ENCODE measurements at places on chromosomes 2 and 18.

DNA sequence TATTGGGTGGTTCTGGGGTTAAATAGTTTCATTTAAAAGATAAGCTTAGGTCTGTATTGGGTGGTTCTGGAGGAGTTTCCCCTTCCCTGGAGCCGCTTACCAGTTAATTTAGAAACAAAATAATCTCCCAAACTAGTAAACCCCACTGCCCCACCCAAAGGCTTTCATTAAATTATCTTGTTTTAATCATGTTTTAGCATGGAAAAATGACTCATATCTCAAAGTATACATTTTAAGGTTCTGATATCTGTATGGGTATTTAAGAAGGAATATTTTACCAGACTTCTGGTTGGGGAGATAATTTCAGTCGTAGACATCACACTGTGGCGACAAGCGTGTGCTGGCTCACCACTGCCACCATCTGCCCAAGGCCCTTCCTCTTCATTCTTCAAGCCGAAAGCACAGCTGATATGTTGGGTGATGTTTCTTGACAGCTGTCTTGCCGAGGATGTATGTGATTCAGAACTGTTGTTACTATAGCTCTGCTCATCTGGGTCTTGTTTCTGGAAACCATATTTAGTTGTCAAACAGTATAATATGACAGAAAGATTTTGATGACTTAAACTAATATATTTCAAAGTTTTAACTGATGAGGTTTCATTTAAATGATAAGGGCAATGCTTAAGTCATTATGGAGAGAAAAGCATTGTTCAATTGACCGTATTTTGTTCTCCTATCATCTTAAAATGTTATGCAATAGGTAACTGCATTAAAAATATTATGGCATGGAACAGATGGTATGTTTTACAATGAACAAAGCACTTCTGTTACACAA, 5.1 kb downstream of the FIGLA start:
- DNase-seq = no peak

- no peak for DNase-seq
These were observed 87.8 kb upstream of the TMEM17 start for GRCh38 chr2:62593825-62594224.

- DNase-seq = no peak
These were observed 24.2 kb downstream of the CTIF start for GRCh38 chr18:48563027-48563426.

- DNase-seq = no peak
These were observed 45.2 kb upstream of the EPC2 start for GRCh38 chr2:148599109-148599991.

DNA sequence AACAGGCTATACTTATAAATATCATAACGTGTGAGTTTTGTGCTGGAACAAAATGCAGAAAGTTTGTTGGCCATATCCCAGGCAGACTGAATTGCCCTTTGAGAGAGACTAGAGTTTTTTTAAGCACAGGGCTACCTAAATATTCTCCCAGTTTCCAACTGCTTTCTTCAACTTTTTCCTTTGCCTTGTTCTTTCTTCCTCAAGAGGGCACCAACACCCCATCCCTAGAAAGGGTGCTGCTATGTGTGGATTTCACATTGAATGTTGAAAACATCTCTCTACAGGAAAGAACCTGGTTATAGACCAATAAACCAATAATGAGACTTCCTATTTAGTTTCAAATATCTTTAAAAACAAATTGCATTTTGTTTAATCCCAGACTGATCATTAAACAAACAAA, 87.9 kb downstream of the ICOS start:
- no peak for DNase-seq

DNA sequence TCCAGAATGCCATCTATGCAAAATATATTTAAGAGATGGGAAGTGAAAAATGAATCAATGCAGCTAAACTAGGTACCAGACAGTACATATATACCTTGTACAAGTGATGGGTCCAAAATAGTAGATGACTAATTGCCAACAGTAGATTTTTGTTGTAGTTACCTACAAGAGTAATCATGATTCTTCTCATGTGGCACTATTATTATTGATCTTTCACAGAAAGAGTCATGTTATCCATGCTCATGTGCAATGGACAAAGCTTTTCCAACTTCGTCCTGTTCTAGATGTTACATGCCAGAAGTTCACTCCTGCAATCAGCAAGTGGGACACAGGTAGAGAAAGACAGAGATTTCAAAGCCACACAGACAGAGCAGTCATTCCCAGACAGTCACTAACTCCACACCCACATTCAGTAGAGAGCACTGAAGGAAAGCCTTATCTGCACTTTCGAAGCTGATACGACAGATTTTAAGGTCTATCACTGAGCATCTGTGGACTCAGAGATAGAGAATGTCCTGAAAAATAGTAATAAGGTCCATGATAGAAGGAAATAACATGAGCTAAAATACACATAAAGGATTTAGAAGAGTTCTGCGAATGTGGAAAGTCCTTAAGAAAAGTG, 101.6 kb upstream of the ITPRID2 start:
- DNase-seq = no peak

GRCh38 chr2:27069436-27069835, 2.0 kb downstream of the OST4 start:
- DNase-seq = no peak

GRCh38 chr2:160920791-160921303, 239.4 kb upstream of the TANK start:
- DNase-seq = no peak

- no peak for DNase-seq
These were observed 477.8 kb upstream of the CHST9 start for GRCh38 chr18:27662949-27663348.

- no peak for DNase-seq
These were observed 12.9 kb upstream of the TEX51 start for GRCh38 chr2:126885751-126886210.

GRCh38 chr2:29520001-29520400, 401.4 kb downstream of the ALK start:
- no peak for DNase-seq

DNA sequence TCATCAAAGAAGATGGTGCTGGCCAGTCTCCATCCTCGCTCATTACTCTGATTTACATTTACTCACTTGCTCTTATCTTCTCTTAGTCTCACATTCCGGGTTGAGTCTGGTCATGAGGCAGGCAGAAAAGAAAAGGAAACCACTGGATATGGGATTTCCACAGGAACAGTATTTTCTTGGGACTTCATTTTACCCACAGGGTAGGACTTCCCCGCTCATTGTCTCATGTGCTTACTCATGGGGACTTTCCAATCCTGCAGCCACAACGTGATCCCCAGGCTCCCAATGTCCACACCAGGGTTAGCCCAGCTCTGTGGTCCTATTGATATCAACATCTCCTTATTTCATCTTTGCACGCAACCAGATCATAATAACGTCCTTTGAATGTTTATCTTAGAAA, 373.8 kb downstream of the TMEM182 start:
- no peak for DNase-seq

GRCh38 chr2:106974891-106975290, 88.9 kb upstream of the ST6GAL2 start:
- DNase-seq = no peak

- no peak for DNase-seq
These were observed 3.5 kb downstream of the EML6 start for GRCh38 chr2:54726940-54727339.

DNA sequence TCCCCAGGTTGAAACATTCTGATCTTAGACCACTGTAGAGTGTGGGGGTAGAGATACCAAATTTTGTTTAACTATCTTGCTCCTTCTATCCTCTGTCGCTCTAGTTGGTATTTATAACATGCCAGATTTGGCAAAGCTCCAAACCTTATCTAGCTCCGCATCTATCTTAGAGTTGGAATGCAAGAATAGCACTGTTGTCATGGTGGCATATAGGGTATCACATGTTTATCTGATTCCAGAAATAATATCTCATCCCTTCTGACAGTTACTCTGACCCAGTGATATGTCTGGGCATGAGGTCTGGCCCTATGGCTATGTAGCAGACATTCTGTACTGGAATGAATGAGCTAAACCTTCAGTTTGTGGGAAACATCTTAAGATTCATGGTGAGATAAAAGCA, 51.7 kb downstream of the CABYR start:
- DNase-seq = no peak

DNA sequence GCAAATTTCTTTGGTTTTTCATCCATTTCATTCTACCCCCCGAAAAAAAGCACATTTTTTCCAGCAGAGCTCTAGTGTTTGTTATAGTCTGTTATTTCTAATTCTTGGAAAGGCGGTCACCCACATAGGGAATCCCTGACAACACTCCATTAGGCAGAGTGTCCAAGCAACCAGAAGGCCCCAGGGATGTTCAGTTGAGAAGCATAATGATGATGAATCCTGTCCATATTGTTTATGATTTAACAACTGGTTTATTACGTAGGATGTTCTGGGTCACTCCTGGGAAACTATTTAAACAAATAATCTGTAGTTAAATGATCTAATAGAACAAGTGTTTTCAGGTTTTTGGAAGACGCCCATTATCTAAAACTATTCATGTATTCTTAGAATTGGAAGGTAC, 388.7 kb downstream of the TNS1 start:
- DNase-seq = no peak

- no peak for DNase-seq
These were observed 13.1 kb upstream of the PHLPP1 start for GRCh38 chr18:62702259-62702658.

DNA sequence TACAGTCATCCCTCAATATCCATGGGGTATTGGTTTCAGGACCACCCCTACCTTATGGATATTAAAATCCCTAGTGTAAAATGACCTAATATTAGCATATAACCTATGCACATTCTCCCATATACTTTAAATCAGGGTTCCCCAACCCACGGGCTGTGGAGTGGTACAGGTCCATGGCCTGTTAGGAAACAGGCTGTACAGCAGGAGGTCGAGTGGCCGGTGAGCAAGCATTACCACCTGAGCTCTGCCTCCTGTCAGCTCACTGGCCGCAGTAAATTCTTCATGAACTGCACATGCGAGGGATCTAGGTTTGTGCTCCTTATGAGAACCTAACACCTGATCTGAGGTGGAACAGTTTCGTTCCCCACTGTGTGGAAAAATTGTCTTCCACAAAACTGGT, 73.8 kb downstream of the RIF1 start:
- no peak for DNase-seq

- DNase-seq = no peak
These were observed 5.3 kb downstream of the MFSD6 start for GRCh38 chr2:190413421-190413820.

DNA sequence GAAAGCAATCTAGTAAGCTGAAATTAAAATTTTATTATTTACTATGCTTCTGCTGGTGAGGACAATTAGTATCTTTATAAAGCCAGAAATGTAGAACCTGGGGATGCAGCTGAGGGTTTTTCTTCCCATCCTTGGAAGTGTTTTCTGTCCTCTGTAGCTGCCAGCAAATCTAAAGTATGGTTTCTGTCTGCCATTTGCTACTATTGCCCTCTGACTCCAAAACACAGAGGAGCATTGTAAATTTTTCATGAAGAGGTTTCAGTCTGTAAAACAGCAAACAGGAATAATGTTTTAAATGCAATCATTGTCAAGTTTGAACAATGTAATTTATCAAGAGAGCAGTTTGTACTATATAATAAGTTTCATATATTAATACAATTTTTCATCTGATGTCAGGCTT, 258.8 kb downstream of the ZNF407 start:
- DNase-seq = no peak

- DNase-seq = no peak
These were observed 220.2 kb upstream of the PIEZO2 start for GRCh38 chr18:11369556-11369955.

- no peak for DNase-seq
These were observed 66.8 kb downstream of the BMPR2 start for GRCh38 chr2:202442882-202443281.

DNA sequence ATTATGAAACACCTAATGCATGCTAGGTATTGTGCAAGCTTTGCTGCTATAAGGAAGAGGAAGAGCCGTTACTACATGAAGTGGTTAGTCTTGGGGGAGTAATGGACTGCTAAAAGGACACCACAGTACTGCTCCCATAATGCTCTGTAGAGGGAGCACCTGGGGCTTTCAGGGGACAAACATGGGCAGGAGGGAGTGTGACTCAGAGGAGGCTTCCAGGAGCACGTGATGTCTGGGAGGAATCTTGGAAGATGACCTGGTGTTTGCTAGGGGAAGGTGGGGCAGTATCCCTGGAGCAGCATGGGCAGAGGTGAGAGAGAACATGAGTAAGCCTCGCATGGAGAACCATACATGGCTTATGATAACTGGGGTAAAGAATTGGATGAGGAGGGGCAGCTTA, 18.8 kb downstream of the MAPK4 start:
- DNase-seq = no peak

- no peak for DNase-seq
These were observed 48.6 kb upstream of the FSIP2 start for GRCh38 chr2:185689906-185690539.

GRCh38 chr18:63844254-63844653, 43.3 kb upstream of the SERPINB2 start:
- no peak for DNase-seq

GRCh38 chr2:109613081-109613921, 465 bp downstream of the SEPTIN10 start:
- DNase-seq = no peak

GRCh38 chr2:71630454-71631328, 177.3 kb downstream of the DYSF start:
- no peak for DNase-seq

DNA sequence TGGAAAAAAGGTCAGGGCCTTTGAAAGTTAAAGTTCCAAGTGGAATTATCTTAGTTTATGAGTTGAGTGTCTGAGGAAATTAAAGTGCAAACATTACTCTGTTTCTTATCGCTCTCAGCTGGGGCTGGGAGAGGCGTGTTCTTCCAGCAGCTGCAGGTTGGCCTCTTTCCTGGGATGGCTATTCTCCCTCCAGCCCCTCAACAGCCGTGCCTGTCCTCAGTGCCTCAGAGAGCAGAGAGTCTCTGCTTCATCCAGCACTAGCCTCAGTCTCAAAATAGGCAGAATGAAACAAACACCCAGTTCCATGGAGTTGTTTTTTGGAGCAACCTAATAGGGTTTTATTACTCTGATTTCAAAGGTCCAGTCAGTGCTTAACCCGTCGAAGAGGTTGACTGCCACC, 298.1 kb downstream of the GALR1 start:
- no peak for DNase-seq

GRCh38 chr2:20430461-20431300, 16.2 kb upstream of the RHOB start:
- peak; percentile 48 for DNase-seq

Measured in activated effector memory CD4-positive, alpha-beta T cell treated with anti-CD3 and anti-CD28 coated beads, Interleukin-2, amount 50 U/mL, for 16 hours (primary cell).